ENCODE measurements at places on chromosomes 3 and 15.

DNA sequence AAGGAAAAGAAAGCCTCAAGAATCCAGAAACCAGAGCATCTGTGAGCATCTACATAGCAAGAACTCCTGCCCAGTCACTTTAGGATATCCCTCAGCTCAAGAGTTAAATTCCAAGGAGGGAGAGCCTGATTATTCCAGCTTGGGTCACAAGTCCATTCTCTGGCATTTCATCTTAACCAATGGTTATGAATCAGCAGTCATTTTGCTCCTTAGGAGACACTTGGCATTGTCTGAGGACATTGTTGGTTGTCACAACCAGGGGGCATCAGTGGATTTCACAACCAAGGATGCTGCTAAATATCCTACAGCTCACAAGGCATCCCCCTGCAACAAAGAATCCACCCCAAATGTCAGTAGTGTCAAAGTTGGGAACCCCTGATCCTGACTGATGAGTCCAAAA is 51.0 kb upstream of the LMCD1 start:
- no peak for DNase-seq

GRCh38 chr3:189324538-189325138 is 152.9 kb downstream of the TPRG1 start:
- peak; percentile 66 for DNase-seq

GRCh38 chr15:99315636-99316035 is 64.4 kb downstream of the LRRC28 start:
- no peak for DNase-seq

- DNase-seq: no peak
Measured at GRCh38 chr3:195838714-195839113, 27.0 kb upstream of the MUC4 start.

DNA sequence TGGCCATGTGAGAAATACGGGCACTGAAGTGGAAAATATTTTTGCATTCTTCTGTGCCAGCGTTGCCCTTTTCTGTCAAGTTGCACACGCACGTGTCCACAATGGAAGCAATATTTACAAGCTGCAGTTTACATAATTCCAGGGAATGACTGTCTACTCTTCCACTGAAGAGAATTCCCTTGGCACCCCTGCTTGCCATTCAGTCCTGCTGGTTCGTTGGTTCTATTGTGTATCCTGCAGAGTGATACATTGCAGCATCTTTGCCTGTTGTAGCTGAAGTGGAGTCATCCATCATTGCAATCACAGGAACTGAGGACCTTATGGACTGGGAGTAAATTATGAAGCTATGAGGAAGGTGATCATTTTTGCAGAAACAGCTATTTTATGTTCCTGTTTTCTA is 759.4 kb downstream of the ROBO2 start:
- DNase-seq: no peak

DNA sequence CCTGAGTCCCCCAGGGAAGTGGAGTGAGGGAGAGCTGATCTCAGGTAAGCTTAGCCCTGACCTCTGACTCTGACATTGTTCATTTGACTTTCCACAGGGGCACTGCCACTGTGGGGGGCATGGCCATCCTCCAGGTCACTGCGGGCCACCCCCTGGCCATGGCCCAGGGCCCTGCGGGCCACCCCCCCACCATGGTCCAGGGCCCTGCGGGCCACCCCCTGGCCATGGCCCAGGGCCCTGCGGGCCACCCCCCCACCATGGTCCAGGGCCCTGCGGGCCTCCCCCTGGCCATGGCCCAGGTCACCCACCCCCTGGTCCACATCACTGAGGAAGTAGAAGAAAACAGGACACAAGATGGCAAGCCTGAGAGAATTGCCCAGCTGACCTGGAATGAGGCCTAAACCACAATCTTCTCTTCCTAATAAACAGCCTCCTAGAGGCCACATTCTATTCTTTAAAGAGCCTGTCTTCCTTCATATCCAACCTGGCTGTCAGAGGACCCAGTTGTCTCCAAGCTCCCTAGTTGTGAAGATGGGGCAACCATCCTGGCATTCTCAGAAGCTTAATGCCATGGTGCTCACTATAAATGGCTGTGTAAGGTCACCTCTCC is 1.9 kb upstream of the DISP2 start:
- DNase-seq: no peak

DNA sequence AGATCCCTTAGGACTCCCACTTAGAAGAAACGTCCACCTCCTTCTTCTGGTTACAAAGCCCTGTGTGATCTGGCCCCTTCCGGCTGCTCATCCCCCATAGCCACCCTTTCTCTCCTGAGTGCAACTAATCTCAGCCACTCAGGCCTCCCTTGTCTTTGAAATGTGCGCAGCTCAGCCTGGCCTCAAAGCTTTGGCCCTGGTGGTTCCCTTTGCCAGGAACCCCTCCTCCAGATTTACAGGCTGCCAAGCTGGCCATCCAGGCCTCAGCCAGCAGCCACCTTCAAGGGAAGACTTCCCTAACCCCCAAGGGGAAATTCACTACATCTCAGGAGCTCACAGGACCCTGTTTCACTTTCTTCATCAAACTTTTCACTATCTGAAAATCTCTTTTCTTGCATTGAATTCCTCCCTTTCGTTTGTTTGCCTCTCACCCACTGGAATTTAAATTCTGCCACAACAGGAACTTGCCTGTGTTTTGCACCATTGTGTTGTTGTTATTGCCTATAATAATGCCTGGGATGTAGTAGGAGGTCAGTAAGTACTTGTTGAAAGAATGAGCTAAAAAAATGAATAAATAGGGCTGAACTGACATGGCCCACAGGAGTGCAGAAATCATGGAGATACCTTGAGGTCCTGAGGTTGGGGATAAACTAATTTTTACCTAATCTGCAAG is 109.5 kb upstream of the PFN2 start:
- DNase-seq: no peak

DNA sequence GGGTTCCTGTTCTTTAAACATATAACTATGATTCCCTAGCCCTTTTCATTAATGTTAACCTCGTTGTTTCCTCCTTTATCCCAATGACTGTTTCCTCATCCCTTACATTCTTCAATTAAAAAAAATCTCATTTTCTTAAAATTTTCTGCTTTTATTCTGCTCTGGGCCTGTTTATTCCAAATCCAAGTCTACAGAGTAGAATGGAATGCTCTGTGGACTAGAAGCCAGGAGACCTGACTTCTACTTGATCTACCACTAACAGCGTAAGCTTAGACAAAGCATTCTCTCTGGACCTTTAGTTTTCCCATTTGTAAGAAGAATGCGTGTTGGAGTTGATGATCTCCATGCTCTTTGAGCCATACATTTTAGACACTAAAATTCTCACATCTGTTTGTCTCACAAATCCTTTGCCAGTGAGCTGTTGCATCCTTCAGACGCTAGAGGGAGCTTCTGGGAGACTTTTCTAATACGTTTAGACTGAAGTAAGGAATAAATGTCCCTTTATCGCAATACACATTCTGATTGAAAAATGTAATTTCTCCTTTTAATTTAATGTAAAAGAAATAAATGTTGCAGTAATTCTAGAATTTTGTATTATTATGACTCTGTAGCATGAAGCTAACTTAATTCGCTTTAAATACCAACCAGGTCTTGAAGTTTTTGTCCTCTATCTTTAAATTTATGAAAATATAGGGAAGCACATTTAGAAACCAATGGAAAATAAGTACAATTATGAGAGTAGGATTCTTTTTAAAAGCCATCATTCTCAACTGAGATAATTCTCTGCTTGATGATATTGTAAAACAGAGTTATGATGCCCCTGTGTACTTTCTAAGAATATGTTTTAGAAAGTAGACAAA is 21.7 kb upstream of the GMNC start:
- no peak for DNase-seq

DNA sequence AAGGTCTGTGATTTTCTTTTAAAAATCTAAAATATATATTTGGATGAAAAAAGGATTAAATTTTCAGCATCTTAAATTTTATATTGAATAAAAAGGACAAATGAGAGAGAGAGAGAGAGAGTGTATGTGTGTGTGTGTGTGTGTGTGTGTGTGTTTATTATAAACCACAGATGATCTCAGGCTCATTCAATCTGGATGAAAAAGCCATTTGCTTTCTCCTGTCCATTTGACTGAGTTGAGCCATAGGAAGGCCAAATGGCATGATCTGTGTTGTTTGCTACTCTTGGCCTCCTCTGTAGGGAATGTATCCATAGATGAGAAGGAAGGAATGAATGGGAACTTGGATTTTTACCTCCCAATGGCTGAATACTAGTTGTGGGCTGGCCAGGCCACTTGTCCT is 92.5 kb upstream of the MEX3B start:
- no peak for DNase-seq

GRCh38 chr15:101433396-101433795 is 56.1 kb downstream of the PCSK6 start:
- no peak for DNase-seq

DNA sequence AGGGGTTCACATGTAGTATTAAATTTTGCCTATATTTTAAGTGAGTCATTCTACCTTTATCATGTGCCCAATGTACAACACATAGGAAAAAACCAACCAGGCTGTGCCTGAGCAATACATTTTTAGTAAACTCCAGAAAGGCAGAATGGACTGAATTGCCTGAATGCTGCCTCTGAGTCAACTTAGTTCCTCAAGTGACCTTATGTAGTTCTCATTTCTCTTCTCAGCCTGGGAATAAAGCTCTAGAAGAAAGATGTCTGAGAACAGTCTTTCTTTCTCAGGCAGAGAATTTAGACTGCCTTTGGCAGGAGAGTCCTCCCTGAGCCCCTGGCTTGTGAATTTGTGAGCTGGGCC is 13.0 kb downstream of the ST3GAL6 start:
- DNase-seq: no peak

- no peak for DNase-seq
Measured at GRCh38 chr3:143483214-143483613, 363.6 kb downstream of the CHST2 start.

- no peak for DNase-seq
Measured at GRCh38 chr3:87367736-87368135, 91.4 kb upstream of the POU1F1 start.

DNA sequence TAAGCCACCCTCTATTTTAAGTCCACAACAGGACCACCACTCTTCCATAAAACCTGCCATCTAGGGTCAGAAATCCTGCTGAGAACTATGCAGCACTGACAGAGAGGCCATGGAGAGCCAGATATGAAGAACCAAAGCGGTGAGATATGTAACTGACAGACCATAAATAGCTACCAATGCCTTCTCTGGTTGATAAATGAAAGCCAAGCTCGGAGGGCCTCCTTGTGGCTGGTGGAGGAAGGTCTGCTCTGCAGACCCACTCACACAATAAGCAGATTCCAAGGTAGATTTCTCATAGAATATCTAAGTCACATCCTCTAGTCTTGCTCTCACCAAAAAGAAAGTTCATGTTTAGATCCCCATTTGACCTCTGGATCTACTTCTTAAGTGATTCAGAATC is 38.9 kb downstream of the RYK start:
- no peak for DNase-seq

DNA sequence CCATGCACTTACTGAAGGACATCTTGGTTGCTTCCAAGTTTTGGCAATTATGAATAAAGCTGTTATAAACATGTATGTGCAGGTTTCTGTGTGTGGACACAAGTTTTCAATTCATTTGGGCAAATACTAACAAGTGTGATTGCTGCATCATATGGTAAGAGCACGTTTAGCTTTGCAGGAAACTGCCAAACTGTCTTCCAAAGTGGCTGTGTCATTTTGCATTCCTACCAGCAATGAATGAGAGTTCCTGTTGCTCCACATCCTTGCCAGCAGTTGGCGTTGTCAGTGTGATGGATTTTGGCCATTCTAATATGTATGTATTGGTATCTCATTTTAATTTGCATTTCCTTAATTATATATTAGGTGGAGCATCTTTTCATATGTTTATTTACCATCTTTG is 280.1 kb downstream of the SV2B start:
- no peak for DNase-seq

GRCh38 chr3:127043041-127043641 is 60.2 kb downstream of the PLXNA1 start:
- DNase-seq: no peak

GRCh38 chr15:67382723-67383122 is 128.1 kb downstream of the IQCH start:
- no peak for DNase-seq

DNA sequence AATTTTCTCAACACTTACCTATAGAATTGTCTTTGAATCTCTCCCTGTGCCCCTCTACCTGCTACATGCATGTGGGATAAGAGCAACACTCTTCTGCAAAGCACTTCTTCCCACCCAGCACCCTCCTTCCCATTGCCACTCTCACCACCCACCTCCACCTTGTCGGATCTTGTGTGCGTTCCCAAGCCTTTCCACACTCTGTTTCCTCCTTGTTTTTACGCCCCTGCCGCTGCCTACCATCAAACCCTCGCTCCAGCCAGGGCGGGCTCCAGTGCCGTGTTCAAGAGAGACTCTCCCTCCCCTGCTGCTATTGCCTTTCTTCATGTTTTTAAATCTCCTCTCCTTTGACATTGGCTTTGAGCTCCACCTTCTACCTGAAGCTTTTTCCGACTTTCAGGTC is 40.2 kb downstream of the ABHD17C start:
- DNase-seq: no peak

DNA sequence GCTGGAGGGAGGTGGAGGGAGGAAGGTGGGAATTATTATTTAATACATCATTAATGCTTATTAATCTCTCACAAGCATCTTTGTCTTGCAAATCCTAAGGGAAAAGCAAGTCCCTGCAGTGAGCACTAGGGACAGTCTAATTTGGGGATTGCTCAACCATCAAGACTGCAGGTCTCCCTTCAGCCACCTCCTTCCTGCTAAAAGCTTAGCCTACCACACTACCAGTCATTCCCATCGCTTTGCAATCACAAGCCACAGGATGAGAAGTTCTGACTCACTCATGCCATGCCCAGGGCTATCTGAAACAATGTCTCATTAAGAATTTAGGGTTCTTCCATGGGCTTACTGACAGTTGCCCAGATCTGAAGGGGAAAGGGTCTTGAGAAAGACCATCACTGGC is 51.0 kb upstream of the EIF1B start:
- DNase-seq: no peak

GRCh38 chr3:178238179-178238578 is 298.1 kb upstream of the KCNMB2 start:
- no peak for DNase-seq

- peak; percentile 49 for DNase-seq
Measured at GRCh38 chr3:57596495-57597126, 533 bp downstream of the ARF4 start.

DNA sequence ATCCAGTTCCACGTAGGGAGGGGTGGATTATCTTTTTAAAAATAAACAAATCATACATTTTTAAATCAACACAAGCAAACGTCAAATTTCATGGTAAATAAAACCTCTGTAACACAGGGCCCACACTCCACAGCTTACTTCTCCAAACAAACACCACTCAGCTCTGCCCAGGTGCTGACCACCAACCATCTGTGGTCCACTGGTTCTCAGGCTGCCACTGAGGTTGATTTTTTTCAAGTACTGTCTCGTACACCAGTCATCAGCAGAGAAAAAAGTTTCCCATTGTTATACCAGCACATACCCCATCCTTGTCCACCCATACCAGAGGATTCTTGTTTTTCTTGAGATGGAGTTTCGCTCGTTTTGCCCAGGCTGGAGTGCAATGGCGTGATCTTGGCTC is 32.4 kb downstream of the CHSY1 start:
- DNase-seq: no peak

DNA sequence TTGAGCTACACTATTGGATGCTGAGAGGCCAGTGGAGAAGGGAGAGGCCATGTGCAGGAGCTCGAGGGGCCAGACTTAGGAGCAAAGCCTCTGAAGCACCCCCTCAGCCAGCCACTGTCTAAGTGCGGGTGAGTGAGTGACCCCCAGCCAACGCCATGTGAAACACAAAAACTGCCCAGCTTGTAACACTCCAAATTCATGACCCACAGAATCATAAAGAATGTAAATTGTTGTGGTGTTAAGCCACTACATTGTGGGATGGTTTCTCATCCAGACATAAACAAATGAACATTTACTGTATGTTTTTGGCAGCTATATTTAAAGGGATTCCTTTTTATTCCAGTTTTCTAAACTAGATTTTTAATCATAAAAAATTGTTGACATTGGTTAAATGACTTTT is 27.2 kb upstream of the TMEM158 start:
- no peak for DNase-seq
